ENCODE measurements at places on chromosomes 12 and 14.

- DNase-seq, result no peak
Measured at GRCh38 chr12:96303653-96304052, 96.6 kb downstream of the CDK17 start.

GRCh38 chr14:90693413-90693812 lies 122.8 kb downstream of the TTC7B start:
- DNase-seq, result no peak

- no peak for DNase-seq
Measured at GRCh38 chr14:61113561-61114225, 132.6 kb downstream of the SLC38A6 start.

GRCh38 chr14:76810953-76811400 lies 1.7 kb downstream of the ANGEL1 start:
- peak; percentile 36 for DNase-seq

- no peak for DNase-seq
Measured at GRCh38 chr14:90969531-90970166, 90.8 kb downstream of the RPS6KA5 start.

GRCh38 chr14:58177125-58177524 lies 22.8 kb upstream of the ACTR10 start:
- DNase-seq, result no peak

Data from B cell (primary cell).